ENCODE measurements at places on chromosomes 3 and 15.
A peak's percentile ranks its signal among the peaks of the same experiment; 100 is the strongest.

GRCh38 chr15:66841953-66842681 is 140.1 kb downstream of the SMAD6 start:
- DNase-seq, result no peak

DNA sequence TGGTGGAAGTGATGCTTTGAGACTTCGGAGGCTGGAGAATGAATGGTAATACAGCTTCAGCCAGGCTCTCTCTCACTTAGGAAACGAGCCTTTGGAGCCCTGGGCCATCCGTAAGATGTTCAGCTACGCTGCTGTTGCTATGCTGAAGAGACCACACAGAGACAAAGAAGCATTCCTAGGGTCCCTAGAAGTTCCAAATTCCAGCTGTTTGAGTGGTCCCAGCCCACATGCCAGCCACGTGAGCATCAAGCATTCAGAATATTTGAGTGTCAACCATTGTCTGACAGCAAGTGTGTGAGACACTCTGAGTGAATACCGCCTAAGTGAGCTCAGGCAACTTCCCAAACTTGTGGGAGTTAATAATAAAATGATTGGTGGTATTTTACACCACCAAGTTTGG is 212.9 kb downstream of the CD47 start:
- no peak for DNase-seq

DNA sequence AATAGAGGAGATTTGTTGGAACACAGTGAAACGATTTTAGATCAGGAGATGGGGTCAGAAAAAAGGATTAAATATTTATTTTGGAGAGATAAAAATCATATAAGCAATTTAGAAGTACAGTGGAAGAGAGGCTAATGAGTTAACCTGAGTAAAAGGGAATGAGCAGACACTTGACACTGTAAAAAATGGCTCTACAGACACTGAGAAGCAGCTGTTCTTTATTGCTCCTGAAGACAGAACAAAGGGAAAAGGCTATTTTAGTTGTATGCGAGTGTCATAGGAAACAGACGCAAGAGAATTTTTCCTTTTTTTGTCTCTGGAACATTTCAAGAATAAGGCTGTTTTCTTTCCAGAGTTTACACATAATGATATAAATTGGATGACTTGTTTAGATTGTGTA is 34.3 kb downstream of the ASTE1 start:
- no peak for DNase-seq

DNA sequence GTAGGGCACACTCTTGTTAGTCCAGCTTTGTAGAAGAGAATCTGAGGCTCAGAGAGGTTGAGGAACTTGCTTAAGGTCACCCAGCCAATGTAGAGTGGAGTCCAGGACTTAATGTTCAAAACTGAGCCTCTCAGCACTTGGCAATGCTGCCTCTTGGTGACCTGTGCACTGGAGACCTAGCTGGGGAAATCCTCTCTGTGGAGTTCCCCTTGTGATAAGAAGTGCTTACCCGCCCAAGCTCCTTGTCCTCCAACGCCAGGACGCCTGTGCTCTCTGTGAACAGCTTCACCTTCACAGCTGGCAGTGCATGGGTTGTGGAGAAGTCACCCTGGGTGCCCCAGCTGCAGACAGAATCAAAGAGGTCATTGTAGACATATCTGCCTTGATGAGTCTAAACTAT is 219.1 kb upstream of the FEZF2 start:
- DNase-seq, result no peak

- no peak for DNase-seq
These were observed 162.5 kb downstream of the C3orf38 start for GRCh38 chr3:88312256-88312655.

DNA sequence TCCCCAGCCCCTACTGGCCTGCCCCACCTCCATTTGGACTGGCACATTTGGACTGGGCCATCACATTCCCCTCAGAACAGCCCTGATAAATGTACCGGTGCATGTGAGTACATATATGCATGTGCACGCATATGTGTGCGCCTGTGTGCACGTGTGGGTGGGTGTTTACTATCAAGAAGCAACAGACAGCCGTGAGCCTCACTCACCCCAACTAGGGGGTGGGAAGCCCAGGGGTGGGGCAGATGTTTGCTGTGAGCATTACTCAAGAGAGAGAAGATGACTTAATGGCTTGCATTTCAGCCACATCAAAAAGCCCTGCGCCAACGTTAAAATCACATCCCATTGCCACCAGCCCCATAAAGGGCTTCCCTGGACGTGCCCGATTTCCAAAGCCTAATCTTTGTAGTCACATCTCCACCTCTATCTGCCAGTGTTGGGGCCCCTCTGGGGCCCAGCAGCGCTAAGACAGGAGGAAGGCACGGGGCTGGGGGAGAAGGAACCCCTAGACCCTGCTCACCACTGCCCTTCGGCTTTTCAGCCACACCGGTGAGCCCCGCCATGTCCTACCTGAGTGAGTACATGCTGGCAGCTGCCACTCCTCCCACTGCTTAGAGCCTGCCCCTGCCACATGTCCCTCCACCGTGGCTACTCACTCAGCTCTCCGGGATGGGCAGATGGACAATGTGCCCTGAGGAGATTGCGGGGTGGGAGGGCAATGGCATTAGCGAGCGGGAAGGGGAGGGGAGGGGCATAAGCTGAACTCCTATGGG is 10.9 kb downstream of the ITIH3 start:
- DNase-seq, result no peak

GRCh38 chr3:112888381-112889085 is 41.9 kb upstream of the CD200R1L start:
- DNase-seq, result no peak

DNA sequence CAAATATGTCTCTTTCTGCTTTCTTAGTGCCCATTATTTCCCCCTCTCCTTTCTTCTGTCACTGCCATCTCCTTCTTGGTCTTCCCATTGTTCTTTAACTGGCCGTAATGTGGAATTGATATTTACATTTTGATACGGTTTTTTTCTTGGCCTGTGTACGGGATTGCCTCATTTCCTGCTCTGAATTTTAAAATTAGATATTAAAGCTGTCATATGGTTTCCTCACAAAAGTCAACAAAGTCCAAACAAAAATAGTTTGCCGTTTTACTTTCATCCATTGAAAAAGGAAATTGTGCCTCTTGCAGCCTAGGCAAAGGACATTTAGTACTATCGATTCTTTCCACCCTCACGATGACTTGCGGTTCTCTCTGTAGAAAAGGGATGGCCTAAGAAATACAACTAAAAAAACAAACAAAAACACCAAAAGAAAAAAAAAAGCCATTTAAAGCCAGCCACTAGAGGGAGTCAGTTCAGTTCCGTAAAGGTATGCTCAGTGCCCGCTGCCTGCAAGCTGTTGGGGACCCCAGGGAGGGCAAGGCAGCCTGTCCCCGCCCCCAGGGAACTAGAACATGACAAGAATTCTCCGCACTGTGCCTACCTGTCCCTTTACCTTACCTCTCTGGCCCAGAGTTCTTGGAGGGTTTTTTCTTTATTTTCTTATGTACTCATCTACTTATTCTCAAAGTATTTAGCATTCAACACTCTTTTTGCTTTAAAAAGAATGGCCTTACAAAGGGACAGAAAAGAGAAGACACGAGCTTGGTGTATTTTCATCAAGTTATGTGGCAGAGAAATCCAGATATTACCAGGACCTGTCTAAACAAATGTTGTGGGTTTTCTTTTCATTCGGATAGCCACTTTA is 30.0 kb upstream of the NR2E3 start:
- peak; percentile 8 for DNase-seq

DNA sequence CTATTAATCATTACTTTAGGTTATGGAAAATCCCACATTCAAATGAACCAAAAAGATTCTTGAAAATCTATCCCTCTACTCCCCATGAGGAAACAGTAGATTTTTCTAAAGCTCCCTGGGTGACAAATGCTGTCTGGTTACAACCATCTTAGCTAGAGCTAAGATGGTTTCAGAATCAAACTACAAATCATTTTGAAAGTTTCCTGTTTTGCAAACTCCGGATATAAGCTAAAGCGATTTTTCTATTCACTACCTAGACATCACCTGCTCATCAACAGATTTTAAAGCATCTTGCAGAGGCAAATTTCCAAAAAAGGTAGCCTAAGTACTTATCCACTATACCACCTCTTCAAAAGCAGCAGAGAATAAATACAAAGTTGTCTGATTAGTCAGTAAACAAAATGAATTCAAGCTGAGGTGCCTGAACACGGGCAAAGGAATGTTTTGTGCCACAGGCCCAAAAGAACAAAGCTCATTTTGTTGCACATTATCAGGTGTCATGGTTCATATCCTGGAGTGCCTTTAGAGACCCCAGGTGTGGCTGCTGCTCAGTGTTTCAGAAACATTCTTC is 204.9 kb downstream of the TNIK start:
- DNase-seq, result no peak

DNA sequence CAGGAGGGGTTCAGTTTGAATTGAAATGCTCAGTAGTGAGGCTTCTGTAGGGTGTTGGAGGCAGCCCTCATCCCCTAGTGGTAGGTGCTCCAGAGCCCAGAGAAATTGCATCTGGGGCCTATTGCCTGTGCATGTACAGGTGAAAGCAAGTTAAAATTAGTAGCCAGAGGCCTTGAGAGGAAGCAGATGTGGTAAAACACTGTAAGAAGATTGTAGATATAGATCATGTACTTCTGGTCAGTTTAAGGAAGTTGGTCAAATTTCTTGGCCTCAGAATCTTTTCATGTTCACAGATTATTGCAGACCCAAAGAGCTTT is 34.6 kb downstream of the IGSF10 start:
- no peak for DNase-seq

DNA sequence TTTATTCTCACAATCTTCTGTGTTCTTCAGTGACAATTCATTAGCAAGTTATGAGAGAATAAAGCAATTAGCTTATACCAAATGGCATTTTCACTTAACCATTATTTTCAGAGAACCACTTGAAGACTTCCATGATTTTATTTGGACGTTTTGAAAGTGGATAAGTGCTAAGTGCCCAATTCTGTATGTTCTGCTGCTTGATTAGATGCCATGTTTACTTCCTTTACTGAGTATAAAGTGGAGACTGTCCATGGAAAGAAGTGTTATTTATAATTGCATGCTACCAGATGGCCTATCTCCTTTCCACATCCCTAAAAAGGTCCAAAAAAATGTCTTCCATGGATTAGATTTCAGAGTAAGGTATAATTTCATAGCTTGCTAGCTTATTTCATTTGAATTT is 69.6 kb downstream of the SUMF1 start:
- no peak for DNase-seq

- DNase-seq, result no peak
These were observed 15.6 kb downstream of the KCTD6 start for GRCh38 chr3:58507356-58508078.

DNA sequence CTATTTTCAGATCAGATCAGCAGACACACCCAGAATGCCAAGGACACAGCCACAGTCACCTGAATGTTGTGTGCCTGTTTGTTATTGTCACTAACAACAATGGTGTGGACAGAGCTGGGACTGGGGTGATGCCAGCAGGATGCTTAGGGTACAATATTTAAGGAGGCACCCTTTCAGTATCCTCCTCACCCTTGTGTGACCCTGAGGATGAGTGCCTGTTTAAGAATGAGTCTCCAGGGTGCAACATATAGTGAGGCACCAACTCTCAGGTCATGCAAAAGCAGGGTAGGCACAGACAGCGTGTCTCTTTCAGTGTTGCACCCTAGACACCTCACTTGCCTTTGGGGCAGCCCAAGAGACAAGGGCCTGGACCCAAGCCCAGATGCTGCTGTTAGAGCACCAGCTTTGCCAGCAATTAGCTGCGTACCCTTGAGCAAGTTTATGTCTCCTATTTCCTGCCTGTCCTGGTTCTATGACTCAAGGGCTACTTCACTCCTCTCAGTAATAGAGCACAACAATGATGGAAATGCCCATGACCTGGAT is 122.6 kb downstream of the AQP9 start:
- no peak for DNase-seq

DNA sequence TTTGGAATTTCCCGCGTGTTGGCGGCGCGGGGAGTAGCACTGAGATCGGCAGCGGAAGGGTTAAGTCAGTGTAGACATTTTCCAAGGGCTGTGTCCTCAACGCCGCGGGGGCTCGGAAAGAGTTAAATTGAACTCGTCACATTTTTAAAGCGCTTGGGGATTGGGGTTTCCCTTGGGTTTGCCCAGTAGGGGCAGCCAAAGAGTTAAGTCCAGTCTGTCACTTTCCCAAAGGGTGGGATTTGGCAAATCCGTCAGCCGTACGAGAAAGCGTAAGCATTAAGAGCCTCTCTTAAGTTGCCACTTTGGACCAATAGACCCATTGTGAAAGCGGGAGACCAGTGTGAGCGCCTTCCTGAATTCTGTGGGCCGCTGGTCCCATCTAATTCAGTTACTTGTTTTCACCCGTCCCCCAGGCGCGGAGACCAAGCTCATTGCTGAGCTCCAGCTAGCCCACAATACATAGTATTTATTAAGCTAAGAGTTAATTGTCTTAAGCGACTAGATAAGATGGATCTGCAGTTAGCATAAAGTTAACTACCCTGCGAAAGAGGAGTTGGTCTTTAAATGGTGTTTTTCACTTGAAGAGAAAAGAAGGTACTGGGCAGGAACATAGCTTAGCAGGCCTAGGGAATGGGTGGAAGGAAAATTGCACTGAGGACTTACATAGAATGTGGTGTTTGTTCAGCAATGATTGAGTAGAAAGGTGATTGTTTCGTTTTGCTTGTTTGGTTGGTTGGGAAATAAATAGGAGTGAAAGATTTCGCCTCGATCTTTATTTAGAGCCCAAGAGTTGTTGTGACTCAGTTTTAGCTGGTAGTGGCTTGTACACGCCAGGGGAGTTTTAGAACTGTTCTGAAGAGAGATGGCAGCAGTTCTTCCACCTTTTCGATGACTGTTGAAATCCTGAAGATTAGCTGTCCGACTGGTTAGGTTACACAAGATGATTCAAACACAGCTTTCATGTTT is 932 bp downstream of the ARL8B start:
- no peak for DNase-seq

- DNase-seq, result no peak
These were observed 127.2 kb upstream of the DPH6 start for GRCh38 chr15:35673093-35673684.

- DNase-seq, result no peak
These were observed 91.1 kb downstream of the OSBPL10 start for GRCh38 chr3:31890007-31890406.

- DNase-seq, result no peak
These were observed 991 bp downstream of the SOX2 start for GRCh38 chr3:181712553-181713279.

DNA sequence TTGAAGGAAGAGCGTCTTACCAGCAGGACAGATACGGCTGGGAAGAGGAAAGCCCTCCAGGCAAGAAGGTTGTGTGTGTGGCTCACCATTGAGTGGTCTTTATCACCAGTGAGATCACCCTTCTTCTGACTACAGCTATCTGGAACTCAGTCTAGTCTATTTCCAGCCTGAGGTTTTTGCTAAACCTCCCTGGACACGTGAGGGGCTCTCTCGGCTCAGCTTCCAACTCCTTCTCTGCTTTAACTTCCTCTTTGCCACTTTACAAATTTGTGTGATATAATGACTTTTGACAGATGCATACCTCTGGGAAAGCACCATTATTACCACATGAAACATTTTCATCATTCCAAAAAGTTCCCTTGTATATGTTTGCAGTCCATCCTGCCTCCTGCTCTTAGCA is 15.3 kb upstream of the ROPN1 start:
- no peak for DNase-seq

GRCh38 chr3:28844298-28845005 is 436.4 kb upstream of the RBMS3 start:
- DNase-seq, result no peak

- DNase-seq, result no peak
These were observed 664.2 kb downstream of the NLGN1 start for GRCh38 chr3:174061731-174062130.

- peak; percentile 51 for DNase-seq
These were observed 107.1 kb upstream of the ICE2 start for GRCh38 chr15:60585743-60586708.

Measured in stimulated activated naive CD8-positive, alpha-beta T cell treated with anti-CD3 and anti-CD28 coated beads, Interleukin-15, amount 100 ng/mL, for 72 hours (primary cell).